ENCODE measurements at places on chromosomes 12 and 14.

- no peak for DNase-seq
Measured at GRCh38 chr12:128970941-128971340, 117.7 kb downstream of the GLT1D1 start.

- no peak for DNase-seq
Measured at GRCh38 chr12:128661226-128661569, 162.6 kb downstream of the SLC15A4 start.

DNA sequence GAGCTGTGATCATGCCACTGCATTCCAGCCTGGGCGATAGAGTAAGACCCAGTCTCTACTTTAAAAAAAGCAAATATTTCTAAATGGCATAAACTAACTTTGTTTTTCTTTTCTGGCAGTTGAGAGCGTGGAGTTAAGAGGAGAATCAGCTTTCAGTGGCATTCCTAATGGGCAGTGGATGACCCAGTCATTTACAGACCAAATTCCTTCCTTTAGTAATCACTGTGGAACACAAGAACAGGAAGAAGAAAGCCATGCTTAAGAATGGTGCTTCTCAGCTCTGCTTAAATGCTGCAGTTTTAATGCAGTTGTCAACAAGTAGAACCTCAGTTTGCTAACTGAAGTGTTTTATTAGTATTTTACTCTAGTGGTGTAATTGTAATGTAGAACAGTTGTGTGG is 21.2 kb downstream of the TDG start:
- DNase-seq, result no peak

DNA sequence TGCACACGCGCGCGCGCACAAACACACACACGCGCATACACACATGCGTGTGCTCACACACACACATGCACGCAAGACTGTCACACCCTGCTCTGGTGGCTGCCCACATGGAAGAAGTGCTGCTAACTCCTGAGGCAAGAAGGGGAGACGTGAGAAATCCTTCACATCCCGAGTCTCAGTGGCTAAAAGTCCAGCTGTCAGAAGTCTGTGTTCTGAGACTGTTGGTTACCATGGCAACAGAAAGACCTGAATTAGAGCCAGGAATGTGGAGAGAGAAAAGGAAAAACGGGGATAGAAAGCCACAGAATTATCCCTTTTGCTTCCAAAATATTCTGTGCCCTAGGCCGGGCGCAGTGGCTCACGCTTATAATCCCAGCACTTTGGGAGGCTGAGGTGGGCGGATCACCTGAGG is 71.2 kb downstream of the PPFIBP1 start:
- DNase-seq, result no peak

DNA sequence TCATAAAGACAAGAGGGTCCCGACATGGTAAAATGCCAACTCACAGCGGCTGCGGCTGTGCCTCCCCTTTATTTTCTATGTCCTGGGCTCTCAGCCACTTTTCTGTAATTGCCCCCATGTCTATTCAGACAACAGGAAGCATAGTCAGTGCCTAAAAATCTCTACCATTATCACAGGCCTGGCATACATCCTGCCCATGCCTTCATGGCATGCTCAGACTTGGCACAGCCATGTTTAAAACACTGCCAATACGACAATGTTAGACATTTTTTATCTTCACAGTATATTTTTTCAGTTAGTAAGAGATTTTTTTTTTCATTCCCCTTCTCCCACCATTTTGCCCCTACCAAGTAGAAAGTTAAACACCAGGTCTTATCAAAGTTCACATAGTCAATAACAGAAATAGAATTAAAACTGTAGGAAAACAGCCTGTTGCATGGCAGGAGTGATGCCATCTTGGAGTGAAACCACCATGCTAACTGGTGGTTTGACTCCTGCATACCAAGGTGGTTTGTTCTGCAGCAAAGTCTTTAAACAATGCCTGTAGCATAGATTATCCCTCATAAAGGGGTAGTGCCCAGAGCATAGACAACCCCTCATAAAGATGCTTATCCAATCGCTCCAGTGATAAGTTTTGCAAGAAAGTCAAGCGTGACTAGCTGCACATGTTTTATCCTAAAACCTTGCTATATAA is 18.9 kb upstream of the CERS5 start:
- DNase-seq, result no peak

DNA sequence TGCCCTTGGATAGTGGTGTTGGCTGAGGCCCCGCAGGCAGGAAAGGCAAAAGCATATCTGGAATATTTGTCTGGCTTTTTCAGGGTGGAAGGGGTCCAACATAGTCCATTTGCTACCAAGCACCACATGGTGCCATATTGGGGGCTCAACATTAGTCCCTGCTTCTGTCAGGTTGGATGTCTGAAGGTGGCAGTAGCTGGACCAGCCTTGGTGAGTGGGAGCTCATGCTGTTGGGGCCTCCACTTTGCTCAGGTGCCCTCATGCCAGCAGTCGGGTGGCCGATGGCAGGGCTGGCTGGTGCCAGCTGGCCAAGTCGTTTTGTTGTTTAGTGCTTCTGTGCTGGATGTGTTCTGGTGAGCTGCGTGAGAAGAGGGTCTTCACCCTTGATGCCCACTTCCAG is 135.3 kb downstream of the PAPOLA start:
- DNase-seq, result no peak

- DNase-seq, result no peak
Measured at GRCh38 chr14:95140060-95140858, 17.1 kb downstream of the DICER1 start.

- no peak for DNase-seq
Measured at GRCh38 chr12:97910559-97910958, 448.0 kb downstream of the RMST start.

- DNase-seq, result peak; percentile 42
Measured at GRCh38 chr12:123474485-123475245, 16.7 kb downstream of the SNRNP35 start.

DNA sequence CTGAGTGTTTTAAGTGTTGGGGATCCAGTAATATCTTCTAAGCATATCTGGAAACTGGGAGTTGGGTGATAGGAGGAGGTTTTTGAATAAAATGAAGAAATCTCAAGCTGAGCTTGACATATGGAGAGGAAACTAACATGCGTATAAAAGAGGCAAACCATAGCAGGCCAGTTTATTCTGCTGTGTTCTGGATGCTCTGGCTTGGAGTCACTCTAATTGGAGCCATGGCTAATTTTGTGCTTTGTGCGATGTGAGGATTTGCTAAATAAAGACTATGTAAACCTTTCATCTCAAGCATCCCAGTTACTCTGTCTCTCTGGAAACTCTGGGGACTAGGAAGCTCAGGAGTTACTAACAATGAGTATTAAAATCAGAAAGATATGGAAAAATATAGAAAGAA is 66.5 kb downstream of the ATF7IP start:
- no peak for DNase-seq

- DNase-seq, result no peak
Measured at GRCh38 chr12:96247563-96247962, 53.4 kb downstream of the ELK3 start.

All from CD4-positive, alpha-beta T cell treated with Interleukin-17A for 1 hour (primary cell).